ENCODE measurements at places on chromosomes 6 and 20. TPM values are rescaled to one million over a fixed set of nuclear protein-coding genes. Genes with fewer than 3 reads are reported as not detected.

Gene ZSCAN23
- 1.1 TPM for total RNA-seq

Gene TXLNB
- total RNA-seq: 0.04 TPM

Gene OR2J1
- not detected for total RNA-seq

GRCh38 chr6:99810942-99811620 is 182.9 kb downstream of the MCHR2 start:
- DNase-seq: no peak

Gene MUC22
- 6.1 TPM for total RNA-seq

DNA sequence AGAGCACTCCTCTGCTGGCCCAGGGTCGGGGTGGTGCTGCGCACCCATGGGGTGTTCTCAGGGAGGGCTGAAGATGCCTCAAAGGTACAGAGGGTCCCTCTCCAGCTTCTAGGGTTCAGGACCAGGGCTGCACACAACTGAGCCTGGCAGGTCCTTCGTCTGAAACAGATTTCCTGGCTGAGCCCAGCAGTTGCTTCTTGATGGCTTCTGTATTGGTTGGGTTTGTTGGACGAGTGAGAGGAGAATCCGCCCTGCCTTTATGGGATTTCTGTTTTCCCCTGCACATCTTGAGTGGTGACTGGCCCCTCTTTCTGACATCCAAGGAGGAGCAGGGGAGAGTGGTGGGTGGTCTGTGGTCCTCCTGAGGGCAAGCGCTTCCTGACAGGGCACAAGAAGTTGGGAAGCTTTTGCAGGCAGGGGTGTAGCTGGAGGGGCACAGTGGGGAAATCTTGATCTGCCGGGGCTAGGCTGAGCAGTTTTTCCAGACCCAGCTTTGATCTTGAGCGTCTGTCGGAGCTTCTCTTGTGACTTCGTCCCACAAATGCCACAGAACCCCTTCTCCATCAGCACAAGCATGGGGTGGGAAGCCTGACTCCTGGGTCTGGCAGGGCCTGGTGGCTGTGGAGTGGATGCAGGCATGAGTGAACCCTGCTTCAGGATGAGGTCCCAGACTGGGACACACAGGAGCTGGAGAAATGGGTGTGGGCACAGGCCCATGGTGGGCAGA is 116.5 kb downstream of the SYNDIG1 start:
- no peak for DNase-seq

All from esophagus squamous epithelium (tissue), 5 donors.